ENCODE measurements at places on chromosomes 2 and 18.

DNA sequence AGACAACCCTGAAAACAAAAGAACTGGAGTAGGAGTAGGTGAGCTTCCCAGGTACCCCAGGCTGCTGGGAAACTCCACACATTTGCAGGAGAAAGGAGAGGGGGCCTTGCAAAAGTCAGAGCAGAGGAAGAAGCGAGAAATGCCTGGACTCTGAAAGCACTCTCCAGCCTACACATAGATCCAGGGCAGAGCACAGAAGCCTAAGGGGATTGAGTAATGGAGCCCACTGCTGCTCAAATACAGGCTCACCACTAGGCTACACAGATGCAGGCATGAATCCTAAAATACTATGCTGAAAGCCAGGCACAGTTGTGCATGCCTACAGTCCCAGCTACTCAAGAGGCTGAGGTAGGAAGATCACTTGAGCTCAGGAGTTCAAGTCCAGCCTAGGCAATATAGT lies 33.4 kb downstream of the OSBPL1A start:
- DNase-seq = no peak

DNA sequence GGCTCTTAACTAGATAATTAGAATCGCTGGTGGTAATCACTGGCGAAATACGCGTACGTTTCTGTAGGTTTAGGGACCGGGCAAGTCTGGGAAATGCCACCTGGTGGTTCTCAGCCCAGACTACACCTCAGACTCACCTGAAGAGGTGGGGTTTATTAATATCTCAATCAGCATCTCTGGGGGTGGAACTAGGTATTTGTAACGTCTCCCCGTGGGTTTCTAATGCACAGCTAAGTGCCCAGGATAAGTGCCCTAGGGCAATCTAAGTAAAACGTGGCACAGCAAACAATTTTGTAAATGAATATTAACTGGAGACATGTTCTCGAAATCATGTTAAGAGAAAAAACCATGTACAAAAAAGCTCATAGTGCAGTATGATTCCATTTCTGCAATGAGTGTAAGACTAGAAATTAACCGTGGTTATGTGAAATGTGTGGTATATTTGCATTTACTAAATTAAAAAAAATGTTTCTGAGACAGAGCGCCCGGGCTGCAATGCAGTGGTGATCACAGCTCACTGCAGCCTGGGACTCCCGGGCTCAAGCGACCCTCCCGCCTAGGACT lies 760 bp upstream of the CNOT11 start:
- DNase-seq = no peak

GRCh38 chr2:144547494-144547893 lies 27.6 kb upstream of the ZEB2 start:
- no peak for DNase-seq

DNA sequence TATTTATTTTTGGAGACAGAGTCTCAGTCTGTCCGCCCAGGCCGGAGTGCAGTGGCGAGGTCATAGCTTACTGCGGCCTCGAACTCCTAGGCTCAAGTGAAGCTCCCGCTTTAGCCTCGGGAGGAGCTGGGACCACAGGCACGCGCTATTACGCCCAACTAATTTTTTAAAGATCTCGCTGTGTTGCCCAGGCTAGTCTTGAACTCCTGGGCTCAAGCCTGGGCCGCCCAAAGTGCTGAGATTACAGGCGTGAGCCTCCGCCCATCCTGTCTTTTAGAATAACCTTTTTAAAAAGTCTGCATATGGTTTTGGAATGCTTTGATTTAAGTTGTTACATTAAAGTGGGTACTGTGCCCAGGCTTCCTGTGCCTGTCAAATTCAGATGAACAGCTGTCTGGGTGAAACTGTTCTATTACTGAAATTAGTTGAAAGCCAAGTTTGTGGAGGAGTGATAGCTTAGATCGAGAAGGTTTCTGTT lies 944 bp downstream of the RAB3GAP1 start:
- no peak for DNase-seq

GRCh38 chr2:112614201-112614840 lies 29.9 kb downstream of the CHCHD5 start:
- no peak for DNase-seq

DNA sequence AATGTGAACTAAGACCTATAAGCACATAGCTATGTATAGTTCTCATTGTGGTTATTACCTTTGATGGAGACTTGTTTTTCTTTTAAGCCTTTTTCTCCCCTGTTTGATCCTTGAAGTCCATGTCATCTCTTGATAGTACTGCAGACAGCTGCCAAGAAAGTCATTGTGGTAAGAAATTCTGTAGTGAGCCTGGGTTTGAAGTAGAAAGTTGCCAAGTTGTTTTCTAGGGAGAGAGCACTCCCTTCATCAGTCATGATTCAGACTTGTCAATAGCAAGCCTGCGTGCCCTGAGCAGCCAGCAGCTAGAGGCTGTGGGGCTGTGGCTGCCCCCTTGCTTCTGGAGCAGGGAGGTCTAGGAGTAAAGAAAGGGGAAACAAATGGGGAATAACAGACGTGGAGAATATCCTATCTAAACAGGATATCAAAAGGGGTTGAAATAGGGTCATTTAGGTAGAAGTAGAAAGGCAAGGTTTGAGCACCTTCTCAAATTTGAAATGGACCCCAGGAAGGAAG lies 8.4 kb downstream of the SP5 start:
- no peak for DNase-seq

DNA sequence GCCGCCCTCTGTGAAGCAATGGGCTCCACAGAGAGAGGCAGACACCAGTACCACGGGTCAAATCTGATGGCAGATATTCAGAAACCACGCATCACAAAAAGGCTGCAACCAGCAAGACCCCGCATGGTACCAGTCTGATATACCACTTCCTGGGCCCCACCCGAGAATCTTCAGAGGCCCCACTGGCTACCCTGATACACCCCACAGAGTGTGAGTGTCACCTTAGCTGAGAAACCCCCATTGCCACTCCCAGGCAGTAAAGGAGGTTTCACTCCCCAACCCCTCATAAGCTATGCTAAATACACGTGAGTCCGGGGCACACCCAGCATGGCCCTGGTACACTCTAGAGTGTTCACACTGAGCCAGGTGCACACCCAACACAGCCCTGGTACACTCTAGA lies 160.0 kb downstream of the EIPR1 start:
- DNase-seq = no peak

DNA sequence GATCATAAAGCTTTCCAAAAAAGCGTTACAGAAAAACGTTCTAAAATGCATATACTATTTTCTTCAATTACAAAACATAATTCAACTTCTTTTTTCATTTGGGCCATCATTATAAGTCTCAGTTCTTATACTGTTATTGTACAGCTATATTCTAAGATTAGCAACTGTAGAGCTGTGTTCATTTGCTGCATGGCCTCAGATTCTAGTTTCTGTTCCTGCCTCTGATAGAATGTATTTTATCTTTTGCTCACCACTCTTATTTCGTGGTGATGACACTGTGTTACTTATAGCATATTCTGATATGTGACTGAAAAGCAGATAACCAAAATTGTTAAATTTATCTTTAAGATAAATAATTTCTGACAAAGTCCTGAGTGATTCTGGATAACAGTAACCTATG lies 67.2 kb downstream of the PTRHD1 start:
- DNase-seq = no peak

- no peak for DNase-seq
Measured at GRCh38 chr2:62375113-62375420, 130.9 kb downstream of the TMEM17 start.
